ENCODE measurements at places on chromosomes 16 and 17.

- peak; percentile 81 for DNase-seq
Measured at GRCh38 chr16:4428500-4428899, 2.8 kb downstream of the DNAJA3 start.

- DNase-seq = no peak
Measured at GRCh38 chr17:49717371-49717861, 9.7 kb upstream of the SLC35B1 start.

DNA sequence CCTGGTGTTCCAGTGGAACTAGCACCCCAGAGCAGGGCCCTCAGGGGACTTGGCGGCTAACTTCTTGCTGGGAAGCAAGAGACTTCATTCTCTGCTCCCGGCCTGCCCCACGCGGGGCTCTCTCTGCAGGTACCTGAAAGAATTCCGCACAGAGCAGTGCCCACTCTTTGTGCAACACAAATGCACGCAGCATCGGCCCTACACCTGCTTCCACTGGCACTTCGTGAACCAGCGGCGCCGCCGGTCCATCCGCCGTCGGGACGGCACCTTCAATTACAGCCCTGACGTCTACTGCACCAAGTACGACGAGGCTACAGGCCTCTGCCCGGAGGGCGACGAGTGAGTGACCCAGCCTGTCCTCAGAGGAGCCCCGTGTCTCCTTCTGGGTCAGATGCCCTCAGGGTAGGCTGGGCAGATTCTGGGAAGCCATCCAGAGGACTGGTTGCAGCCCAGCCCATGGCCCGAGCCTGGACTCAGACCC lies 25.1 kb downstream of the UNK start:
- no peak for DNase-seq

GRCh38 chr16:52257534-52257933 lies 289.4 kb downstream of the TOX3 start:
- DNase-seq = no peak

DNA sequence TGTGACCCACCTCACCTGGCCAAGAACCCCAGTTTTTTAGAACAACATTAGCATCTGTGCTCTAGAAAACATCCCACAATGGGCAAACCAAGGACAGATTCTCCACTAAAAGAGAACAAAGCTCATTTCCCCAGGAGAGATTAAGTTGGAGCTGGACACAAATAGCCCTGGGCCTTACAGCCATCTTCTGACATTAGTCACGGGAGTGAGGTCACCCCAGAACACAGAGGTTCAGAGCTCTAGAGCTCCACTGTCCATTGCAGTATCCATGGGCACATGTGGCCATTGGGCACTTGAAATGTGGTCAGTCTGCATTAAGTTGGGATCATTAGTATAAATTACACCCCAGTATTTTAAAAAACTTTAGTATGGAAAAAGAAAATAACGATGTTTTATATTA lies 47.6 kb upstream of the RBBP6 start:
- DNase-seq = peak; percentile 16
